ENCODE measurements at places on chromosomes 6 and 20.
A peak's percentile ranks its signal among the peaks of the same experiment; 100 is the strongest.

GRCh38 chr6:72784581-72784980 is 162.7 kb downstream of the KCNQ5 start:
- no peak for DNase-seq

- no peak for DNase-seq
Measured at GRCh38 chr6:102026649-102027048, 633.1 kb downstream of the GRIK2 start.

GRCh38 chr6:15363523-15364400 is 117.9 kb downstream of the JARID2 start:
- no peak for DNase-seq

- DNase-seq = peak; percentile 67
Measured at GRCh38 chr20:25077610-25078169, 4.3 kb downstream of the VSX1 start.

DNA sequence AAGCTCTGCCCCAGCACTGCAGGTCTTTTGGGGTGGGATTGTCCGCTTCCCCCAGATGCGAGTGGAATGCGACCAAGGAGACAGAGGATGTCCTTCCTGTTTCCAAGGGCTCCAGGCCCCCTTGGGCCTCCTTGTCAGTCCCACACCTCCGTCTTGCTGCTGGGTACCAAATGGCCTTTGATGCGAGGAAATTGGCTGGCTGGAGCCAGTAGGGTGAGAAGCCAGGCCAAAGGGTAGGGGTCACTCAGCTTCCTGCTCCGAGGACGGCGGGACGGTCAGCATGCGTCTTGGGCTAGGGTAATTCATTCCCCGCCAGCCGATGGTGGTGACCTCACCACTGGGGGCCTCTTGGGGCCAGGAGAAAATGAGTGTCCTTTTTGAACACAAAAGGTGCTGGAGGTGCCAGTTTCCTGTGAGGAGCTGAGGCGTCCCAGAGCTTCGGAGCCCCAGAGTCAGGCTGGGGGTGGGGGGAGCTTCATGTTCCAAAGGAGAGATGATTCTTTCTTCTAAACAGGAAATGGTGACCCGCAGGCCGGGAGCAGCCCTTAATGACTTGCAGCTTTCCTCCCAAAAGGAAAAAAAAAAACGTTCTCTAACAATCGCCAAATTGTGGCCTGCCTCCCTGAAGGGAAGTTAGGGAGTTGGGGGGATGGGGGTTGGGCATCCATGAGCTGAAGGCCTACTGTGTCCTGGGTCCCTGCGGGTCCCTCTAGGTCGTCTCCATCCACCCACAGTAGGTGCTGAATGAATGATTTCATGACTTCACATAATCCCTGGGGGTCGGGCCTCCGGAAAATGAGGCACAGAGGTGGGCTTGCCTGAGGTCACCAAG is 6.7 kb downstream of the SNAI1 start:
- DNase-seq = no peak

DNA sequence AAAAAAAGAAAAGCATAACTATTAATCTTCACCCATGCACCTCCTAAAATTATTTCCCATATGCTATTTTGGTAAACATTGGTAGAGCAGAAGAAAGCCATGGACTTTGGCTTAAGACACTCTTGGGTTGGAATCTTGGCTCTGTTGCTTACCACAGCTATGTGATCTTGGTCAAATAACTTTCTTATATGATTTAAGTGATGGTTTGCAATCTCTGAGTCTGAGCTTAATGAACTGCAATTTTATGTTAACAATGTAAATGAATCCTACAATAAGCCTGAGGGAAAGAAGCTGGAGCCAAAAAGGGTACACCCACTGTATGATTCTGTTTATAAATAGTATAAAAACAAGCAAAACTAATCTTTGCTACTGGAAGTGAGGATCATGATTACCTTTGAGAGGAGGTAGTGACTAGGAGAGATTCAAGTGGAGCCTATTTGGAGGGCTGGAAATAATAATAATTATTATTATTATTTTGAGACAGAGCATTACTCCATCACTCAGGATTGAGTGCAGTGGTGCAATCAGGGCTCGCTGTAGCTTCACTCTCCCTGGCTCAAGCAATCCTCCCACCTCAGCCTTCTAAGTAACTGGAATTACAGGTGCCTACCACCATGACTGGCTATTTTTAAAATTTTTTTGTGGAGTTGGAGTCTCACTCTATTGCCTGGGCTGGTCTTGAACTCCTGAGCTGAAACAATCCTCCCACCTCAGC is 34.5 kb downstream of the ABRACL start:
- no peak for DNase-seq

DNA sequence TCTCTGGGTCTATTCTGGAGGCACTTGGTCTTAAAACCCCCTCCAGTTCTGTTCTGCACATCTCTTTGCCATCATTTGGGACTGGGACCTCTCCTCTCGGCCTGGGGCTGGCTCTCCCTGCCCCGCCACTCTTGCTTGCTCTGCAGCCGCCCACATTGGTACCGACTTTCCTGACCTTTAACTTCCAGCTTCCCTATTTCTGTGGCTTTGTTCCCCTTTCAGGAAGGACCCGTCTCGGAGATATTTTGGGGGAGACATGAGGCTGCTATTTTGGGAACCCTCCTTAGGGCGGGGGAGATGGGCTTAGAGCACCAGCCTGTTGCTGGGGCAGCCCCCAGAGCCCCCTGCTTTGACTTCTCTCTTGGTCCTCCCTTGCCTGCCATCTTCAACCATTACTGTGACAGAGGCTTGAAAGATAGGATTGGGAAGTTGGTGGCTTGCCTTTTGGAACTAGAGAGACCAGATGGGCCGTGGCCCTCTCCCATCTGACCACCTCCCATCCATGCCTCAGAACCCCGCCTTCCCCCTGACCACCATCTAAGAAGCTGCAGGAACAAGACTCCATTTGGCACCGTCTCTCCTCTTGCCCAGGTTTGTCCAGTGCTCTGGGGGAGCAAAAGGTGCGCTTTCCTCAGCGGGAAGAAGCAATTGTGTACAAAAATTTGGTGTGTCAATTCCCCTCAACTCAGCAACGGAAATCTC is 914 bp downstream of the TREM2 start:
- DNase-seq = no peak

DNA sequence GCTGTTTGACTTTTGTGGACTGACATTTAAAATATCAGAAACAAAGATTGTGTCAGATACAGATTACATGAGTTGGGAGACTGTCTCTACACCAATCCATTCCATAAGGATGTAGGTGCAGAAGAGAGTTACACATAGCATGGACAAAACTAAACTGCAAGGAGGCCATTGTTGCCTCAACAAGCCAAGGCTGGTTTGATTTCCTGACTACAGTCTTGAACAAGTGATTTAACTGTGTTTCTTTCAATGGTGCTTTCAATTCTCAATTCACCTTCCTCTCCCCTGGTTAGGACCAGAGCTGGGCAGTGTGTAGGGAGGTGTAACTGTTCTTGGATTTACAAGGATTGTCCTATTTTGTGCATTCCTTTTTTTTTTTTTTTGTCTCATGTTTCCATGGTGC is 82.2 kb downstream of the AGPAT4 start:
- DNase-seq = no peak

DNA sequence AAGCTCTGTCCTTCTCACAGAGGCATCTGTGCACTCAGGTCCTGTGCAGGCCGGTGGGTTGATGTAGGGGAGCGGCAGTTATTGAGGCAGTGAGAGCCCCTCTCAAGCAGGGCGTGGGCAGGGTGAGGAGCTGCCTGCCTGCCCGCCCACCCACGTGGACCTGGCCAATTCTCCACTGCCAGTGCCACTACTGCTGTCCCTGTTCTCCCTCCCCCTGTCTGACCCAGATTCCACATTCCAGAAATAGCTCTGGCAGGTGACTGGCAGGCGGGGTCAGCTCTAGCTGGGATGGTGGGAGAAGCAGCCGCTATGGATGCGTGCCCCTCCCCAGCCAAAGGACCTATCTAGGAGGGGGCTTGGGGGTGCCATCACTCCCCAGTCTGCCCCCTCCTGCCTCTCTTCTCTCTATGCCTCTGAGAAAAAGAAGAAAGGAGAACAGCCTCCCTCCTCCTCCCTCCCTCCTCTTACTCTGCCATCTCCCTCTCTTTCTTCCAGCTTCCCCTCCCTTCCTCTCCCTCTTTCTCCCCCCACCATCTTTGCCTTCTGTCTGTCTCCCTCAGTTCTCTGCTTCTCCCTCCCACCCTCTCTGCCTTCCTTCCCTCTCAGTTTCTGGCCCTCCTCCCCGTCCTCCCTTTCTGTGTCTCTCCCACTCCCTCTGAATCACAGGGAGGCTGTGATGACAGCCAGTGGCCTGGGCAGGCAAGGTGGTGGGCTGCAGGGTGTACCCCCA is 86.5 kb upstream of the MYL9 start:
- DNase-seq = no peak

DNA sequence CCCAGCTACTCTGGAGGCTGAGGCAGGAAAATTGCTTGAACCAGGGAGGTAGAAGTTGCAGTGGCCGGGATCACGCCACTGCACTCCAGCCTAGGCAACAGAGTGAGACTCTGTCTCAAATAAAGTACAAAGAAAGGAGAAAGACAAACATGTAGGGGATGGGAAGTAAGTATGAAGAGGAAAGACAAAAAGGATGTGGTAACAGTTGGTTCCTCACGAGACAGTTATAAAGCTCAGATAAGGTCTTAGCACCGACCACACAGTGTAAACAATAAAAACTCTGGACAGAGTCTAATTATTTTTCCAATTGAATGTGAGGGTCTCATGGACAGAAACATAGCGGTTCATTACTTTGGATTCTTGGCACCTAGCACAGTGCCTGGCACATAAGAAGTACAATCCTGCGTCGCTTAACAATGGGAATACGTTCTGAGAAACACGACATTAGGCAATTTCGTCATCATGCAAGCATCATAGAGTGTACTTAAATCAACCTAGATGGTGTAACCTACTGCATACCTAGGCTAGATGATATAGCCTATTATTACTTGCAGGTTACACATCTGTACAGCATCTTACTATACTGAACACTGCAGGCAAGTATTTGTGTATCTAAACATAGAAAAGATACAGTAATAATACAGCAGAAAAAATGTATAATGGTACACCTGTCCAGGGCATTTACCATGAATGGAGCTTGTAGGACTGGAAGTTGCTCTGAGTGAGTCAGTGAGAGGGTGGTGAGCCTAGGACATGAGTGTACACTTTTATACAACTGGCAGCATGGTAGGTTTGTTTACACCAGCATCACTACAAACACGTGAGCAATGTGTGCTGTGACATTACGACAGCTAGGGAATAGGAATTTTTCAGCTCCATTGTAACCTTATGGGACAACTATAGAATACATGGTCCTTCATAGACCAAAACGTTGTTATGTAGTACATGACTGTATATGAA is 38.2 kb downstream of the MBOAT1 start:
- DNase-seq = no peak

DNA sequence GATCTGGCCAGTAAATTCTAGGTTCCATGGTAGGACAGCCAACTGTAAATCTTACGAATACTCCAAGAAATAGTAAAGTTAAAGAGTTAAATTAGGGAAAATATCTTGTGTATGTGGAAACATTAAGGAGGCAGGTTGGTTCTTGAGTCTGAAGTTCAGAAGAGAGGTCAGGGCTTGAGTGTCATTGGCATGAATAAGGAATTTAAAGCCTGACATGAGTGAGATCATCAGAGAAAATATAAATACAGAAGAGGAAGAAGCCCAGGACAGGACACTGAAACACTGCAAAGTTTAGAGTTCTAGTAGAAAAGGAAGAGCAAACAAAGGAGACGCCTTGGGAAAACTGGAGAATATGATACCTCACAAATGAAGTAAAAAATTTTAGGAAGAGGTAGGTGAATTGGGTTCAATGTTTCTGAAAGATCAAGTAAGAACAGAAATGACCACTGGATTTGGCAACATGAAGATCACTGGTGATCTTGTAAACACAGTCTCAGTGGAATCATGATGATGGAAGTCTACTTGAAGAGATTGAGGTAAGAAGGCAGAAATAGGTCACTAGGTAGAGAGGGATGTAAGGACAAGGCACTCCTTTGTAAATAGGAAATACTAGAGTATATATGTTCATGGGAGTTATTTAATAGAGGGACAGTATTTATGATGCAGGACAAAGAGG is 41.6 kb upstream of the SYNCRIP start:
- DNase-seq = no peak

- no peak for DNase-seq
Measured at GRCh38 chr6:87993356-87993755, 54.3 kb upstream of the SPACA1 start.

DNA sequence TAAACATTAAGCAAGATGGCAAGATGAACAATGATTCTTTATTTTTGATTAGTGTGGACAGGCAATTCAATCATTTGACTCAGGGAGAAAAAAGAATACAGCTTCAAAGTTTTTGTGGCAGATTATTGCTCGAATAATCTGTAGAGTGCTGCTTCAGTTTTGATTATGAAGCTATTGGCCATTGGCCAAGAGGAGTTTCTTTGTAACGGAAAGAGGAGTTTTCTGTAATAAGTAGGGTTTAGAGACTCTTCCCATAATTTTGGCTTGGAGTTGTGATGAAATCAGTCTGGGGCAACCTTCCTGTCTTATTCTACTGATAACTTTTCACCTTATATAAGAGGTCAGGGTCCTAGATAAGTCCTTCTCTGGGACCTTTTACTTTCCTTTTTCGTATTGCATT is 256.7 kb upstream of the RAB32 start:
- no peak for DNase-seq

DNA sequence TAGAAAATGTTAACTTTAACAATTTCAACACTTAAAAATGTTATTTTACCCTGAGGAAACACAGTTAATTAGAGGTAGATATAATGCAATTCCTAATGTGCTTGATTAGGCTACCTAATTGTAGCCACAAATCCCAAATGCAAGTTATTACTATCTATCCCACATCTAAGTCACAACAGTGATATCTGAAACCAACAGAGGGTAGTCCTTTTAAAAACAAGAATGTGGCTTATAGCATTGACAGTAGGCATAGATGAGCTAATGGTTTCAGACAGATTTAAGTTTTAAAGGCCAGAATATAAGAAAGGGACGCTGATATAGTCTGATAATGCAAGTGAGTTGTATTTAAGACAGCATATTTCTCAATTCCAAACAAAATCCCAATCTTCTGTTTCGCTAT is 23.0 kb downstream of the PLN start:
- DNase-seq = no peak

DNA sequence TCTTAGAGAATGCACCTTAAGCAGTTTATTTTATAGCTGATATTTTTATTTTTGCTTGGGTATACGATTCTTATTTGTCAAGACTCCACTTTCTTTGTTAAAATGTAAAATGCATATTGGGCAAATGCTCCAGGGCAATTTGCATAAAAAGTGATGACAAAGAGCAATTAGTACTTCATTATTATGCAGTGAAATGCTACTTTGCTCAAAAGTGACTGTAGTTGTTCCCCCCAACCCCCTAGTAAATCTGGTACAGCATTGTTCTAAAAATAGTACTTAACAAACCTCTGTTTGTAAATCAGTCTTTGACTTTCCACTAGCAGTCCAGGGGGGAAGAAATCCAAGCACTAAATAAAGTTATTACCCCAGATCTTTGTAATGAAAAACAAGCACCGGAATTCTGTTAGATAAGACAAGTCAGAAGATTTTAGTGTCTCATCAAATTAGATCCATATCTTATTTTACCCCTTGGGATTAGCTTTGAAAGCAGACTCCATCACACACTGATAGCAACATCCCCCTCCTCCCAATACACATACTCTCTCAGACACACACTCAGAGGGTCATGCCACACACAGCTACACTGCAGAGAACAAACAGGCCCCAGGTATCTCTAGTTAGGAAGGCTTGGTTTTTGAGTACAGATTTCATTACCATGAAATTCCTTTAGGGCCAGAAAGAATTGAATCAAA is 32.9 kb upstream of the BACH2 start:
- no peak for DNase-seq

Data from type B pancreatic cell (in vitro differentiated cells).